ENCODE measurements at places on chromosomes 11 and 22.

GRCh38 chr11:64318766-64319761 lies 1.1 kb downstream of the PRDX5 start:
- DNase-seq, result no peak

DNA sequence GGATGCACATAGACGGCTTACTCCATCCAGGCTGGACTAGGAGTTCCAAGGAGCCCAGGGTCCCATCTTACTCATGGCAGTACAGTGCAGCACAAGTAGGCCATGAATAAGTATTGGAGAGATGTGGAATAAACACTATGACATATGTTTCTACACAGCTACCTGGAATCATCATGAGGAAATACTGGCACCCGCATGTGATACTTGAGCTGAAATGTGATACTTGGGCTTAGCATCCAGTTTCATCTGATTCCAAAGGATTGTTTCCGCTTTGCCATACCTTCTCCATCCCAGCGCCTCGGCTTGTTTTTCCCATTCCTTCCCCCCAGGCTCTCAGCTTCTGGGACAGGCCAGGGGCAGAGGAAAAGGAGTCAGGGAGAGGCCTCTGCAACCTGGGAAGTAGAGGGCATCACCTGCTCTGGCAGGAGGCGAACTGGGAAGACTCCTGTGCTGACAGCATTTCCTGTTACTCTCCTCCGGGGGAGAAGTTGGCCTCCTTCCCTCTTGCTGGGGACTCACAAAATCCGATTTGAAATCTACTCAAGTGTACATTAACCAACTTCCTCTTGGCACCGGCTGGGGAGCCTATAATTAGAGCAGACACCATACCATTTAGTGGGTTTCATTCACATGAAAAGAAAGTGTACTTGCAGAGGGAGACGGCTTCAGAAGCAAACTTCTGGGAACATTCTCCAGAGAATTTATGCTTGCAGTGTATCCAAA lies 187.8 kb downstream of the MIAT start:
- peak; percentile 66 for DNase-seq

- no peak for DNase-seq
These were observed at the start of gene MPZL2 for GRCh38 chr11:118263695-118264568. MPZL2 (minus strand) TSS chr11:118264297; CDS start chr11:118264153, 144 bp downstream.

- DNase-seq, result peak; percentile 97
These were observed at the start of gene MRGPRF for GRCh38 chr11:69013009-69013951. MRGPRF (minus strand) TSS chr11:69013246; CDS start chr11:69009901, 3,345 bp downstream.

- DNase-seq, result no peak
These were observed 78.3 kb downstream of the MICAL3 start for GRCh38 chr22:17945888-17946648.

DNA sequence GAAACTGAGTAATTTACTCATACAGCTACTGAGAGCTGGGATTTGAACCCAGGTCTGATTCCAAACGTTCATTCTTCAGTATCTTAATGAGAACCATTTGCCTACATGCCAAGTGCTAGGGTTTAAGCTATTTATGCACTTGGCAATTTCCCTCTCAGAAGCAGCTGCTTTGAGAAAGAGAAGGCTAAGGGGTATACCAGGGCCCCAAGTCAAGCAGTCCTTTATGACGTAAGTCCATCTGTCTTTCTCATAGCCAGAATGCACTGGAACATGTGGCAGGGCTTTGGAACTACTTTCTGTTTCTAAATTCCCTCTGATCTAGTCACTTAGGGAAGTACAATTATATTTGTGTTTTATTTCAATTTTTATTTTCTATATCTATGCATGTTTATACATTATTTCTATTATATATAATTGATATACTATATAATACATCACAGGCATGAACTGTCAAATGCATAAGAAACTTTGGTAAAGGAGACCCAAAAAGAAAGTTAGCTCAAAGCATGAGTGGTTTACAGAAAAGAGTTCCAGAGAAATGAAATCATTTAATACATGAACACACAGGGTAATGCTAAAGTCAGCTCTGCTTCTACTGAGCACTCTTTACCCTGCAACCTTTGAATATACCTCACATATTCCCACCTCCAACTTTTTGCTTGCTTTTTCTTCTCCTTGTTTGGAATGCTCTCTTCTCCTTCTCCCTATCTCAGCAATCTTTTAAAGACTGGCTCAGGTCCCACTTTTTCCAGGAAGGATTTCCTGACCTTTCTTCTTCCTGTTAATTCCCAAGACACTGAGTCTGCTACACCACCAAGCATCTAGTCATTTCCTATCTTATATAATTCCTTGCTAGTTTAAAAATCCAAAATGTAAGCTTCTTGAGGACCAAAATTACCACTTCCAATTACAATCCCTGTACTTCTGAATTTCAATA lies 80.5 kb upstream of the GDPD4 start:
- peak; percentile 87 for DNase-seq

DNA sequence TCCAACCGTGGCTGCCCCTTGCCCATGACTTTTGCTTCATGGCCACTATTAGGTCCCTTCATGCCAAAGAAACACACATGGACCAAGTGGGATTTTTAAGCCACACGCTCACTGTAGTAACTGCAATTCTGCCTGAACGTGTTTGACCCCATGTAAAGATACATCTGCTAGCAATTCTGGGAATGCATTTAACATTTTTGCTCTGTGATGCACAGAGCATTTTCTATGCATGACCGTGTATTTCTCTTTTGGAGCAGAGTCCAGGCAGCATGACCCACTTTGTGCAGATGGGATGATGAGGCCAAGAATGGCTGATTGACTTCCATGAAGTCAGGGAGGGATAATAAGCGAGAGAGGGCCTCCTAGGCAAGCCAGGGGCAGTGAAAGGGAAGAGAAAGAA lies 108.5 kb downstream of the TP53I11 start:
- peak; percentile 96 for DNase-seq

DNA sequence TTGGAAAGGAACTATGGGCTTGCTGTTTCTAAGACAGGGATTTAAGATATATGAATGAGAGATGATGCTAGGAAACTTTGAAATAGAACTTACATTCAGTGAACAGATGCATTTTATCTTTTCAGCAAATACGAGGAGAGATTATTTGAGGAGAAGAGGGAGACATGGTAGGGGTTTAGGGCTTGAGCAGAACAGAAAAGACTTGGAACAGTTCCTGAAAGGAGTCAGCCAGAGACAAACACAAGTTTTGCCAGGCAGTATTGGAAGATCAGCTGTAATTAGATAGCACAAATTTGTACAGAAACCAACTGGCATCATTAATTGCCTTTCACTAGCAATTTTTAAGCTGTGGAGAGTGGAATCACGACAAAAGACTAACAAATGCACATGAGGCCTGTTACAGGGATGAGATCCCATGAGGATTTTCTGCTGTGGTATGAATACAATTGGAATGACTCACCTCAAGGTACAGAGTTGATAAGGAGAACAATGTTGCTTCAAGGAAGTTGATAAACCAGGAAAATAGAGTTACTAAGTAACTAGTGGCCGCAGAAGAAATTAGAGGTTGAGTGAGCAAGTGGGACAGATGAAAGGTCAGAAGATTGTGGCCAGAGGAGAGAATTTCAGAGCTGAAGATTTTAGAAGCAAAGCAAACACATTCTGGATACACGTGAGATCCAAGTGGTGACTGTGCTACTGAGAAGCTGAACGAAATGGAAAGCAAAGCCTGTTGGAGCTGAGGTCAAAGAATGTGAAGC lies 67.9 kb downstream of the CYB5R2 start:
- DNase-seq, result peak; percentile 79

GRCh38 chr11:72832301-72833082 lies 18.3 kb downstream of the ATG16L2 start:
- no peak for DNase-seq

GRCh38 chr11:60280412-60280811 lies at the start of gene MS4A4A:
MS4A4A (plus strand) TSS chr11:60280666; CDS start chr11:60280676, 10 bp downstream.
- no peak for DNase-seq

- DNase-seq, result no peak
These were observed 110.8 kb downstream of the MORC2 start for GRCh38 chr22:30857791-30858190.

GRCh38 chr11:94000659-94001058 lies 20.5 kb upstream of the HEPHL1 start:
- peak; percentile 35 for DNase-seq

DNA sequence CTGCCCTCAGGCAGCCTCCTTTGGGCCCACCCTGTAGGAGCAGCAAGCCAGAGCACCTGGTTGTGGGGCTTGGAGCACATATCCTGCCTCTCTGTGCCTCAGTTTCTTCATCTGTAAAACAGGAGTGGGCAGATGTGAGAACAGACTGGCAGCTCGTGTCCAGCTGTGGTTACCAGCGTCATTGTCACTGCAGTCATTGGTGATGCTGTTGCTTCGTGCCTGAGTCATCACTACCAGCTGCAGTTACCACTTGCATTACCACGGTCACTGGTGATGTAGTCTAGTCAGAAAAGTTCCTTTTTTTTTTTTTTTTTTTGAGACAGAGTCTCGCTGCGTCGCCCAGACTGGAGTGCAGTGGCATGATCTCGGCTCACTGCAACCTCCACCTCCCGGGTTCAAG lies 20.4 kb downstream of the RSPH14 start:
- DNase-seq, result peak; percentile 5

DNA sequence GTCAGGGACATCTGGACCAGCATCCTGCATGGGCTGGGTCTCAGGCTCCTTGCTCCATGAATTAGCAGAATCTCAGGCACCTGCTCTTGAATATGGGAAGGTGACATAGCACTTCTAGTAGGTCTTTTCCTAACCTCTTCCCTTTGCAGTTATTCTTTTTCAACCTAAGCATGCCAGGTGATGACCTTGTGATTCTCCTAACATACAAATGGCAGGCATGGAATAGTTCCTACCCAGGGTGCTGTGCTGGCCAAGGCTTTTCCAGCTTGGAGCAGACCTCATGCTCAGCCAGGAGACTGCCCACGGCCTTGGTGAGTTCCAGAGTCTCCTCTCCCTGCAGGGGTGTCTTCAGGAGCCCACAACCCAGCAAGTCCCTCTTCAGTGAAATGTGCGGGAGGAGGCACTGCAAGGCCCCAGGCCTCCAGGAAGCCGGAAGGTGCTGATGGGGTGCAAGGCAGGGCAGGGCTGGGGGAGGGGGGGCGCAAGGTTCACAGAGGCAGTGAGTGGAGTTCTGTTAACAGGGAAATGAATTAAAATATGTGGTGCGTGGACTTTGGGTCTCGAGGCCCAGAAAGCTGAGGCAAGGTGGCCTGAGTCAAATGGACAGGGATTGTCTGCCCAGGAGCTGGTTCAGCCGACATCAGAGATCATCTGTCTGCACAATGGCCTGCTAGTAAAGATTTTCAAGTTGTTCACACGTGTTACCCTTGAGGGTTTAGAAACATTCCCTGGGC lies 75.9 kb upstream of the SEPTIN5 start:
- DNase-seq, result no peak

DNA sequence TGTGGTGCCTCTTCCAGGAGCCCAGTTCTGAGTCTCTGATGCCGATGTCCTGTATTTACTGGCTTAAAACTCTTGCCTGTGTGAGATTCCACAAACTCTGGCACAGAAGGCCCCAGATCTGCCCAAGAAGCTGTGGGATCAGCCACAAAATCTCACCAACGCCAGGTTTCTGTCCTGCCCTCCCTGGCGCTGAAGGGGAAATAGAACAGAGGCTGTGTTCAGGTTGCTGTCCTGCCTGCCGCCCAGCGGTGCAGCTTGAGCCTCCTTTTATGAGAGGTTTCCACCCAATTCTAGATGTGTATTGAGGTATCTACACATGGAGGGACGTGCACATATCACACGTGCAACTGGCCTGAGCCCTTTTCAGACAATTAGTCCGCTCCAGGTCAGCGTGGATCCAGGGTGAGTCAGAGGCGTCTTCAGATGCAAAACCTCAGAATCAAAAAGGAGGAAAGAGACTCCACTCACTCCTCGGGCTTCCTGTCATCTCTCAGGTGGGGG lies 2.2 kb downstream of the TMEM80 start:
- no peak for DNase-seq

DNA sequence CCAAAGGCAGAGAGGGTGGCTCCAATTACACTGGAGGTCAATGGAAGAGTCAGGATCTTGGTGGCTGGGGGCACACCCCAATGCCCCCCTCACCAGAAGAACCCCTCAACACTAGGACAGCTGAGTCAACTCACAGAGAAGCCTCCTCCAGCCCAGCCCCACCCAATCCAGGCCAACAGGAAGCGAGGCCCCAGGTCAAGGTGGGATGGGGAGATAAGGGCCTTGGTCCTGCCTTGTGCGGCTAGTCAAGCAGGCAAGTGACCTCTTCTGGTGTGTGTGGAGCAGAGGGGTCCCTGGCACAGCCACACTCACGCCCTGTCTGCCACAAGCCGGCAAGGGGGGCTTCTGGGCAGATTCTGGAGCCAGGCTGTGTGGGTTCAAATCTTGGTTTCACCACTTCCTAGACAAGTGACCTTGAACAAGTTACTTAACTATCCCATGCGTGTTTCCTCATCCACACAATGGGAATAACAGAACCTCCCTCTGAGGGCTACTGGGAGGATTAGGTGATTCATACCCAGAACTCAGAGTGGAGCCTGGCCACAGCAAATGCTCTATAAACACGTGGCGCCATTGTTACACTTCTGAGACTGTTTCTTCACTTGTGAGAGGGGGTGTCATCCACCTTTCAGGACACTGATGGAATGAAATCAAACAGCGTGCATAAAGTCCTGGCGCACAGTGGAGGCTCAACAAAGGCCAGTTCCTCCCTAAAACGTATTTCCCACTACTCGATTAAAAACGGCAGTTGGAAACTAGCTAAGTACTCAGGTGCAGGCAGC lies 3.2 kb downstream of the TTLL12 start:
- DNase-seq, result peak; percentile 63

GRCh38 chr22:45585437-45585755 lies 82.7 kb downstream of the FBLN1 start:
- peak; percentile 83 for DNase-seq

DNA sequence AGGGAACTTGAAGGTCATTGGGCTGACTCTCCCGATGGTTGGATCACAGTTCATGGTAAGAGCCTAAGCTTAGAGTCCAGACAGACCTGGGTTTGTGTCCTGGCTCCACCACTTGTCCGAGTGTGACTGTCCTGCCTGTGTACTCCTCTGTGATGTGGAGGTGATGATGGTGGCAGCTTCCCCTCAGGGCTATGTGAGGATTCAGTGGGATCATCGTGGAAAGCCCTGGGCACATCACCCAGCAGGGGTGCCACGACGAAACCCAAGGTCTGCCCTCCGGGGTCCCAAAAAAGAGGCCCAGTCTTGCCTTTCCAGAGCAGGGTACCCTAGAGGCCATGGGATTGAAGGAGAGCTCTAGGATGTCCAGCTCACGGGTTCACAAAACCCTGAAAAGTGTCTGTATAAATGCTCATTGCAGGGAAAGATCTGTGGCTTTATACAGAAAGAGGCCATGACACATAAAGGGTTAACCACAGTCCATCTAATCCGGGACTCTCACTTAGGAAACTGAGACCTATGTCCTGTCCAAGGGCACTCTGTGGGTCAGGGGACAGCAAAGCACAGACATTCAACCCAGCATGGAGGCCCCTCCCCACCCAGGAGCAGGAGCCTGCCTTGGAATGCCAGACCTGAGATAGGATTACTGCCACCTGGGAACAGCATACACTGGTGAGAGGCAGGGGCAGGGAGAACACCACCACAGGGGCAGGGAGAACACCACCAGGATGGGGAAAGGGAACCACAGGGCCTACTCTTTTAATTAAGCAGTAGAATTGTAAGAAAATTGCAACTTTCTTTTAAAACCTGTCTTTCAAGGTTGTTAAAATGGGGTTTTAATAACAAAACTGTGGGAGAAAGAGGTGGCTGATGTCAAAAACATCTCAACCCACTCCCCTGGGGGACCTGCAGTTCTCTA lies 51.3 kb downstream of the IGLL5 start:
- DNase-seq, result no peak

Measured in fibroblast of lung (primary cell).